ENCODE measurements at places on chromosomes 2 and 18.
A peak's percentile ranks its signal among the peaks of the same experiment; 100 is the strongest.

DNA sequence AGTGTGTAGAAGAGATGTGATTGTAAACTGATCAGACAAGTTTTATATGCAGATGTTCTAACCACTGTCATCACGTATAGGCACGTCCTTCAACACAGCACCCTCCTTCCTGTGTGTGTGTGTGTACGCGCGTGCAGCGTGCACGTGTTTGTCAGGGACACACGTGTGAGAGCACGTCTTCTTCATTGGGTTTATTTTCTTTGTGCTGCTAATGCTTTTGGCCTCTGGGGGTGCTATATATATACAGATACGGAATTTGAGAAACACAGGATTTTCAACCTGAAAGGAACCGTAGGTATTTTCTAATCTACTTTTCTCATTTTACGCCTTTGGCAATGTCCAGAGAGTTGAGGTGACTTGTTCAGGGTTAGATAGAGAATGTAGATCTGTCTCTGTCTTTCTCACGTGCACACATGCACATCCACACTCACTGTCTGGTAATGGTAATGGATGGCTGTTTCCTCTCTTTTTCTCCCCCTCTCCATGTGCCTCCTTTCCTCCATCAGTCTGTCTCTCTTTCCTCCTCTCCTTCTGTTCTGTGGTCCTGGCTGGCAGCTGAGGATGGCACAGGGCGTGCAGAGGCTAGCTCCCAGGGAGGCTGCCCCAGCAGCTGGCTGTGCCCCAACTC, 13.4 kb upstream of the CELF4 start:
- no peak for DNase-seq

- DNase-seq = no peak
These were observed 82.9 kb upstream of the CDKL4 start for GRCh38 chr2:39326644-39327043.

DNA sequence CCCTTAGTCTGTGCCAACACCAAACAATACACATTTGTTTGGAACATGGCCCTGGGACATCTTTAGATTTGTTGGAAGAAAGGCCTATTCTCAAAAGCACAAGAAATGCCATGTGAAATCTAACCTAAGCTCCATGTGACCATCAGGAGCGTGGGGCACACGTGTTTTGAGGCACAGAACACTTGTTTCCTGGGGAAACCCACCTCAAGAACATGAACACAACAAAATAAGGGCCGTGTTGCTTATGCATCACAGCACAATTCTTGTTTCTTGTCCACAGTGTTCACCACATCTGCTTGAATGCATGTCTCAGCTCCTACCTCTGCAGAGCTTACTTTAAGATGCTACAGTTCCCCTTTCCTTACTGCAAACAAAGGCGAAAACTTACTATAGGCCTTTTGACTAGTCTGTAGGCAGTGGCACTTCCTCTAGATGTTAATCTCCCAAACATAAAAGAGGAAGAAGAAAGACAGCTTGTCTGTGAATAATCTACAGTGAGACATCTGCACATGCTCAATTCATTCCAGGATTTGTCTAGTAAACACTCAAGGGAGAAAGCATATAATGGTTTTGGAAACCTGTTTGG, 165.0 kb downstream of the ANKRD44 start:
- DNase-seq = no peak

DNA sequence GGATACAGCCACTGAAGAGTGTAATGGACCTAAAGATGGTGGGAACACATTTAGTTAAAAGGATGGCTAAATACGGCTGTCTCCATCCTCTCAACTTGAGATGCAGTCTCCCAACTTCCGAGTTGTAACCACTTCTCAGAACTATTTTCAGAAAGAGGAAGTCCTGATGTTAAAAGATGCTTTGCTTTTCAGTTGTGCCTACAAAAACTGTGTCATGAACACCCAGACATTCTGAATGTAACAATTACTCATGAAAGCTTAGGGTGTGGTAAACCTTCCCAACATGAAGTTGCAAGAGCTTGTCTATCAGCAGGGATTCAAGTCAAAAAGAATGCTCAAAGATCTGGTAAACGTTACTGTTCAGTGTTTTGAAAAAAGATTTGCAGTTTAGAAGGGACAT, 147.9 kb downstream of the DOCK10 start:
- DNase-seq = no peak

GRCh38 chr2:25276569-25277465, 64.9 kb downstream of the DNMT3A start:
- peak; percentile 51 for DNase-seq

DNA sequence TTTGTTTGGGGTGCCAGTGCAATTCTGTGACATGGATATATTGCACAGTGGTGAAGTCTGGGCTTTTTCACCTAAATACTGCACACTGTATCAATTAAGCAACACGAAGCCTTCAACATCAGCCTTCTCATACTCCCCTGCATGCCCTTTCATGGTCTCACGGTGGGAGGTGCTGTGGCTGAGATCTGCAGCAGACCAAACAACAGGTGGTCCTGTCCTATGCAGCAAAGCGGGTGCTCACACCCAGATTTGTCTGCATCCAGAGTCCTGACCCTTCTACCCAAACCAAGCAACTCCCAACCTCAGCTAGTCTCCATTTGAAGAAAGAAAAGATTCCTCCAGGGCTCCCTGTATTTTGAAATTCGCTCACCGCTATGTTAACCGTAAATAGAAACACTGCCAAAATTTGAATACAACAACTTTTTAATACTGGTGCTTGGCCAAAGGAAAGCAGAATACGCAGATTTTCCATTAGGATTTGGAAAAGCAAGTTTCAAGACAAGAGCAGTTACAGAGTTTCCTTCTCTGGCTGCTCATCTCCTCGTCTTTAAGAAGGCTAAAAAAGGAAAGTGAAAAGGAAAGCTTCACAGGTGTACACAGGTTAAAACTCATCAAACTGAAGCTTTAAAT, 34.9 kb downstream of the FAM168B start:
- DNase-seq = no peak

DNA sequence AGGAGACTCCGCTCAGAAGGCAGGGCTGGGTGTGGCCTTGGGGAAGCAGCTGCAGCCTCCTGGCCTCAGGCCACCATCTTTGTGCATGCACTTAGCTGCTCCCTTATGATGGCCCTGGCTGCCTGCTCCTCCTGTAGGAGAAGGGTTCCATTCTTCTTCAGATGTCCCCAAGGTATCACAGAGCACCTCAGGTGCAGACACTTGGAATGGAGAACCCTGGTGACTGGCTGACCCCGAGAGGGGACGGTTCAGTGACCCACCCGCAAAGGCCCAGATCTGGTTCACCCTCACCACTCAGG, 9.6 kb downstream of the GPAT2 start:
- DNase-seq = peak; percentile 31

GRCh38 chr2:200199576-200200263, 106.8 kb upstream of the SPATS2L start:
- no peak for DNase-seq

- no peak for DNase-seq
These were observed 221.9 kb downstream of the UXS1 start for GRCh38 chr2:105972246-105972645.

DNA sequence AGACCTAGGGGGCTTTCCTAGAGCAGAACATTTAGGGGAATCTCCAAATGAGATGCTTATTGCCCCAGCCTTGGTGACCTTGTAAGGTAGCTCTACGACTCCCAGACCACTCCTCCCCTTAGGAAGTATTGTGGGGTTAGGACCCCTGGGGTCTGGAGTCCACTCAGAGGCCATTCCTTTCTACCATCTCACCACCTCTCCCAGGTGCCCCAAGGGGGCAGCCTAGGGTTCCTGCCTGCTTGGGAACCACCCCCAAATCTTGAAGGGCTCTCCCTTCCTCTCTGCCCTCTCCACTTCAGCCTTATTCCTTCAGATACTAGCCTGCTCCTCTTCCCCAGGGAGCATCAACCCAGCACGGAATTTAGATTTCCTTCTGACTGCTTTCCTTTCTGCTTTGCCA, 17.5 kb upstream of the EXOC6B start:
- DNase-seq = no peak

DNA sequence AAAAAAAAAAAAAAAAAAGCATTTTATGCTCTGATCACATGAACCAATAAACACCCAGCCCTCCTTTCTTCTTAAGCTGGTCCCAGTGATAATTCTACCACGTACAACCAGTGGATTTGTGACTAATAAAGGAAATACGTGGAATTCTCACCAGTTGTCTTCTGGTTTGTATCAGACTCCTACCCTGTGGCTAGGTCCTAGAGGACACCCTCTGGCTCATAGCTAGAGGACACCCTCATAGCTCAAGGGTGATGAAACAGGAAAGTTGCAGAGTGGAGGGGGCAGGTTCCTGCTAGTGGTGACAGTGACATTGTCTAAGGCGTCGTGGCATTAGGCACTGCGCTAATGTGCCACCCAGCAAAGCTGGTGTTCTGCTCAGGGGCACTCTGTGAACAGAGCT, 167.8 kb downstream of the BCL11A start:
- DNase-seq = no peak

DNA sequence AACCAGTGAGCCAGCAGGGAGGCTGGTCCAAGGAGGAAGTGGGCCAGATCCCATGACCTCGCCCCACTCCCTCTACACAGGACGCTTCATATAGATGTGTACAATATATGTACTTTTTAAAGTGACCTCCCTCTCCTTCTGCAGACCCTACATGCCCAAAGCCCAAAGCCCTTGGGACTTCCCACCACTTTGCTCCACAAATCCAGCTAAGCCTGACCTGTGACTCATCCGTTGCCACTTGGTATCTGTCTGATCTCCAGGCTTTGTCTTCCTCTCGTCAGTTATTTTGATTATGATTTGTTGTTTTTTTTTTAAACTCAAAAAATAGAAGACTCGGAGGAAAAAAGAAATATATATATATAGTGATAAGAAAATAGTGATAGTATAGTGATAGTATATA, 470.8 kb downstream of the KCNJ3 start:
- DNase-seq = no peak

- no peak for DNase-seq
These were observed 1.6 kb upstream of the KCNJ3 start for GRCh38 chr2:154696810-154697417.

DNA sequence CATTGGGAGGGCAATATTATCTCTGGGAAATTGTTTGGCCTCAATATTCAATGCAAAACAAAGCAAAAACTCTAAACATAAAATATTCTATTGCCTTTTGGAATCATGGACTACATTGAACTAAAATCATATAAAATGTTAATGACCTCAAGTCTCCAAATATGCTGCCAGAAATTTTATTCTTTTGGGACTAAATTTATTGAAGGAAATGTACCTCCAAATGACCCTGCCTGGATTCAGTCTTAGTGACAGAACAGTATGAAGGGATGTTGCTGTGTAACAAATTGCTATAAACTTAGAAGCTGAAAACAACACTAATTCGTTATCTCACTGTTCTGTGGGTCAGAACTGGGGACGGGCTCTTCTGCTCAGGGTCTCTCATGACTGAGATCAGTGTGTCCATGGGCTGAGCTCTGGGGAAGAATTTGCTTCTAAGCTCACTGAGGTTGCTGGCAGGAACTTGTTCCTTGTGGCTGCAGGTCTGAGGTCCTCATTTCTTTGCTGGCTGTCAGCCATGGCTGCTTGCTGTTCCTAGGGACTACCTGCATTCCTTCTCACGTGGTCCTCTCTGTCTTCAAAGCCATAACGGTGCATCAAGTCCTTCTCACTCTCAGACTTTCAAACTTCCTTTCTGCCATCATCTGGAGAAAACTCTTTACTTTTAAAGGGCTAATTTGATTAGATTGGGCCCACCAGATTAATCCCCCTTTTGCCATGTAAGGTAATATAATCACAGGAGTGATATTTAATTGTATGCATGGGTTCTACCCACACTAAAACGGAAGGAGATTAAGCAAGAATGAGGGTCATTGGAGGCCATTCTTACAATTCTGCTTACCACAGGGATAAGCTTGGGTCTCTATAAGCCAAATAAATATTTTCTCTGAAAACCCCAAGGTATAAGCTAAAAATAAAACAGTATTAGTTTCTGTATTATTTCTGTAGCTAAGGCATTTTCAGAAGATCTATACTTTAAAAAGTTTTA, 149.0 kb downstream of the ADCYAP1 start:
- no peak for DNase-seq

DNA sequence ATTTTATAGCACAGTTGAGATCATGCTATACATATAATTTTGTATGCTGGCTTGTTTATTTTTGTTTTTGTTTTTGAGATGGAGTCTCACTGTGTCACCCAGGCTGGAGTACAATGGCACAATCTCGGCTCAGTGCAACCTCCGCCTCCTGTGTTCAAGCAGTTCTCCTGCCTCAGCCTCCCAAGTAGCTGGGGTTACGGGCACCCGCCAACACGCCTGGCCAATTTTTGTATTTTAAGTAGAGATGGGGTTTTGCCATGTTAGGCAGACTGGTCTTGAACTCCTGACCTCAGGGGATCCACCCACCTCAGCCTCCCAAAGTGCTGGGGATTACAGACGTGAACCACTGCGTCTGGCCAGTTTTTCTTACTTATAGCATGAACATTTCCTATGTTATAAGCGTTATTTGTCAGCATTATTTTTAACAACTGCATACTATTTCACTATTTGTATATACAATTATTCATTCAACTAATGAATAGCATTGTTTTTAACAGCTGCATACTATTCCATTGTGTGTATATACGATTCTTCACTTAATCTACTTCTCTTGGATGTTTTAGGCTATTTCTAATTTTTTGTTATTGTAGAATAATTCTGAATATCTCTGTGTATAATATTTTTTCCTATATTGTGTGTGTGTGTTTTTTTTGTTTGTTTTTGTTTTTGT, 3.5 kb downstream of the EHD3 start:
- no peak for DNase-seq

DNA sequence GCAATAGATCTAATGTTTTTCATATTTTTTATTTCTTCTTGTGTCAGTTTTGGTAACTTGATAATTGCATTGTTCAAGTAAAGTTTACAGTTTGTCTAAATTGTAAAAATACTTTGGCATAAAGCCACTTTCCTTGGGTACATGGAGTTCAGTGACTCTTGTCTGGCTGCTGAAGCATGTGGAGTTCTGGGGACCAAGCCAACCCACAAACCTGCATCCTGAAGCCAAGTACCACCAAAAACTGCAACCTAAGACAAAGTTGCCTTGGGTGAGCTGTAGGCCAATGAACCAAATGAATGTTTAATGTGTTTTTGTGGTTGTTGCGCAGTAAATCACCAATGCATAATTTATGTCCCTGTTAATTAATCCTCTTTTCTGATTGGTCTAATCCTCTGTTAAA, 872.6 kb downstream of the BCL11A start:
- DNase-seq = peak; percentile 18

DNA sequence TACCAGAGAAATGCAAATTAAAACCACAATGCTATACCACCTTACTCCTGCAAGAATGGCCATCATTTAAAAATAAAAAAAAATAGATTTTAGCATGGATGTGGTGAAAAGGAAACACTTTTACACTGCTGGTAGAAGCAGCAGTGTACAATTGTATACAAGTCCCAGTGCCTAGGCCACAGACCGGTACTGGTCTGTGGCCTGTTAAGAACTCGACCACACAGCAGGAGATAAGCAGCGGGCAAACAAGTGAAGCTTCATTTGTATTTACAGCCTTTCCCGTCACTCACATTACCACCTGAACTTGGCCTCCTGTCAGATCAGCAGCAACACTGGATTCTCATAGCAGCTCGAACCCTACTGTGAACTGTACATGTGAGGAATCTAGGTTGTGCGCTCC, 60.7 kb upstream of the DSC1 start:
- DNase-seq = no peak

All from left ventricle myocardium inferior (tissue), 1 donor.